ENCODE measurements at places on chromosomes 11 and 22. TPM values are rescaled to one million over a fixed set of nuclear protein-coding genes. Genes with fewer than 3 reads are reported as not detected.

- peak; percentile 94 for DNase-seq
Measured at GRCh38 chr11:77191823-77192495, 63.9 kb downstream of the MYO7A start.

GRCh38 chr11:8773916-8774539, 91.4 kb downstream of the RPL27A start:
- no peak for DNase-seq

DNA sequence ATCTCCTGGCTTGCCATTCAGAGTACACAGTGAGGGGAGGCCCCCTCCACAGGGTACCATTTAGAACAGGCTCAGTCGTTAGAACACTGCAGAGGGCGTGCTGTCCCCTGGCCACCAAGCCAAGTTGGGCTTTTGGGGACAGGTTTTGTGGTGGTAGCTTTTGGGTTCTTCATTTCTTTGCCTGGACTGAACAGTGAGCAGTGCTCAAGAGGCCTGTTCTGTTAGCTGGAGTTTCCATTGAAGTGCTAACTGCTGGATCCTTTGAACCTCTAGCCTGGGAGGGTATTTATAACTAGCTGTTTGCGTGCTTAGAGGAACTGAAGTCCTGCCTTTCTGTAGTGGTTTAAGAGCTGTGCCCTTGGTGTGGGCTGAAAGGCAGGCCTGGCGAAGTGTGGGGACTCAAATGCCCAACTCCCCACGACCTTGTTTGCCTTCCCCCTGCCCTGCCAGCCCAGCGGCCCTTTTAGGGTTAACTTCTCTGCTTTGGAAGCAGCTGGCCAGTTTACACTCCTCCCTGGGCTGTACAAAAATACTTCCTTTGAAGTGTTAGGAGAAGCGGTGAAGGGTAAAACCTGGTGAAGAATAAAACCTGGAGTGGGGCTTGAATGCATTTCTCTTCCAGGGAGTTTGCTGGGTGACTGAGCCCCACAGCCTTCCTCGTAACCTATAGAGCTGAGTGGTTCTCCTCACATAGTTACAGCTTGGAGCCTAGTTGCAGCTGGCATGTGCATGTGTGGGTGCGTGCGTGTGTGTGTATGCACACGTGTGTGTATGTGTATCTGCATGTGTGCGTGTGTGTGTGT, 34.6 kb downstream of the ZNRF3 start:
- peak; percentile 7 for DNase-seq

DNA sequence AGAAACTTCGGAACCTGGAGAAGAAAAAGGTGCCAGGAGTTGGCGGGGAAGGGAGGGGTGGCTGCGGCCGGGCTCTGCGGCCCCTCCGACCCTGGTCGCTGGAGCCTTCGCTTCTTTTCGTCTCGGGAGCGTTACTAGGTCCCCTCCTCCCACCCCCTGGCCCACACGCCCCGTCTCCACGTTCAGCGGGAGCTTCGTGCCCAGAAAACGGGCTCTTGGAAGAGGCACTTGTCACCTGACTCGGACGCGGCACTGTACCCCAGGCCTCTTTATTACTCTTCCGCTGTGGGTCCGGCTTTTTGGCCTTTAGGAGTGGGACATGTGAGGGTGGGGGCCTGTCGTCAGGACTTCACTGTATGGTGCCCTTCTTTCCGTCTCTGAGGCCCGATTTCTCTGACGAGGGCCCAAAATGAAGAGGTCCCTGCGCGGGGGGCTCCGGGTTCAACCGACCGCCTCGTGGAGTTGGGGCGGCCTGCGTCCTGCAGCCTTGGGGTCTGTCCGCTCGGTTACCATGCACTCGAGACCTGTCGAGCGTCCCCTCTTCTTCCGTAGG, 1.2 kb downstream of the CAPRIN1 start:
- no peak for DNase-seq

DNA sequence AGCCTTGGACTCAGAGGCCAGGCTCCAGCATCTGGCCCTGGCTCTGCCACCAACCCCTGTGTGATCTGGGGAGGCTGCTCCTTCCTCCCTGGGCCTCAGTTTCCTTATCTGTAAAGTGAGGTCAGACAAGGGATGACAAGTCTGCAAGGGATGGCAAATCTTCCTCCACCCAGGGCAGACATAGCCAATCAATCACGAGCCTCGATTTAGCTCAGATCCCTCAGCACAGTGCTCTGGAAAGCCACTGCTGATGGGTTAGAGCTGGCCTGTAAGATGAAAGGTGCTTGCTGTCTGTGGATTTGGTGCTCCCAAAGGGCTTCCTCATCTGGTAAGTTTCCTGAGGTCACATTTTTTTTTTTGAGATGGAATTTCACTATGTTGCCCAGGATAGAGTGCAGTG, 20.2 kb downstream of the NPTXR start:
- no peak for DNase-seq

- DNase-seq, result peak; percentile 21
Measured at GRCh38 chr11:119694334-119694733, 34.7 kb downstream of the NECTIN1 start.

DNA sequence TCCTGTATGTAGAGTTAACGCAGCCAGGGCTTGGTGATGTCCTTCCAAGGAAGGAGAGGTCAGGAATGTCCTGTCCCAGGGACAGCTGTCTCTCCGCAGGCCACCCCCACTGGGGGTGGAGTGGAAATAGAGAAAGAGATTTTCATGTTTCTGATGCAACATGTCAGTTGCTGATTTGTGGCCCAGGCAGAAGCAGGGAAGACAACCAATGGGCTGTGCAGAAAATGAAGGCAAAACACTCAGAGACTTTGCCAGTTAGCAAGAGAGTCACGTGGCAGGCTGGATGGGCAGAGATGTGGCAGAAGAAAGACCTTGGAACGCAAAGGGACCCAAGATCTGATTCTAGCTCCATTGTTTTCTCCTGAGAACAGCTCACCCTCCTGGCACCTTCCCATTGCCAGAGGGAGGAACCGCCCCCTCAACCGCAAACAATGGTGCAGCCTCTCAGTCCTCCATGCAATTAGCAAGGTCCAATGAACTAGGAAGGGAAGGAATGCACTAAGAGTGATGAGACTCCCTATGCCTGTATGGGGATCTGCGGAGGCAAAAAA, 71.0 kb downstream of the SYN3 start:
- DNase-seq, result no peak

GRCh38 chr11:61972672-61973475, 5.4 kb upstream of the FTH1 start:
- no peak for DNase-seq

DNA sequence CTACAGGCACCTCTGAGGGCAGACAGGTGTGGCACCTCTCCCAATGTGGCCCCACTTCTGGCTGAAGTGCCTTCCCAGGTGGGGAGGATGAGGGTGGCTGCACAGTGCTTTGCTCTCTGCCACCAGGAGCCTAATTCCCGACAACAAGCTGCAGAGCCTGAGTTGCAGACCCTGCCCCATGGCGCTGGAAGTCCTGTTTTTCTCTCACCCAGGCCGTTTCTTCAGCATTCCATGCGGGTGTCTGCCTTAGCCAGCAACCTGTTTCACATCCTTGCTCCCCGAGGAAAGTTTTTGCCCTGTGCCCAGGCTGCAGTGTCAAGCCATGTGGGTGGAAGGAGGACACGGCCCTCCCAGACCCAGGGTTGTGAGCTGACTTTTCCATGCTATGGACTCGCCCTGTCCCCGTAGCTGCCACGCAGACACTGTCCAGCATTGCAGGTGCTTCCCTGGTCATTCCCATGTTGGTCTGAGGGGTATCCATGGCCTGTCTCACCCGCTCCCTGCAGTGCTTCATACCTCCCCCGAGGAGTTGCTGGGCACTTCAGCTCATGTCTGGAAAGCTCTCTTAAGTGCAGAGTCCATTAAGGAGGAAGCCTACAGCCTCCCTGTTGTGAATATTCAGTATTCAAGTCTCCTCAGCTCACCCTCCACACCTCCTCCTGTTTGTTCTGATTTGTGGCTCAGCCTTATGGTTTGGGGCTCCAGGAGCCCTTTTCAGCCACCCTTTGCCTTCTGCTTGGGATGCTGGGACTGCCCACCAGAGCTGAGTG, 2.9 kb downstream of the DAGLA start:
- DNase-seq, result no peak

DNA sequence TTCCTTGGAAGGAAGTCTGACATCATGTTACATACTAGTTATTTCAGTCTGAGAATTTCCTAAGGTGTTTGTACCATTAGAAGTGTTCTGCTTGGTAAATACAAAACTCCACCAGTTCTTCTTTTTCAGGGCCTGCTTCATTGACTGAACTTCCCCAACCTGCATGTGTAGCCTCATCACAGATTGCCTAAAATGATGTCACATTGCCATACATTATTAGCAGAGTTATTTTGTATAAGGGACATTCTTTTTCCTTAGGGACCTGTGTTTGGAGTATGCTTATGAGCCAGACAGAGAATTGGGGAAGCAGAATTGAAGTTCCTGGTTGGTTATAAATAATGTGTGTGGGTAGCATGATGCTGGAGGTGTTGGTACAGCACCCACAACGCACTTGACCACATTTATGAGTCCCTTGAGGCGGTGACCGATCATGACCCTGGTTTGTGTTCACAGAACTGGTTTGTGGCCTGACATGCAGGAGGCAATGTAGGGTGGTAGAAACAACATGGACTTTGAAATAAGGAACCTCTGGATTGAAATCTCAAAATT, 16.4 kb upstream of the MMP7 start:
- DNase-seq, result no peak

DNA sequence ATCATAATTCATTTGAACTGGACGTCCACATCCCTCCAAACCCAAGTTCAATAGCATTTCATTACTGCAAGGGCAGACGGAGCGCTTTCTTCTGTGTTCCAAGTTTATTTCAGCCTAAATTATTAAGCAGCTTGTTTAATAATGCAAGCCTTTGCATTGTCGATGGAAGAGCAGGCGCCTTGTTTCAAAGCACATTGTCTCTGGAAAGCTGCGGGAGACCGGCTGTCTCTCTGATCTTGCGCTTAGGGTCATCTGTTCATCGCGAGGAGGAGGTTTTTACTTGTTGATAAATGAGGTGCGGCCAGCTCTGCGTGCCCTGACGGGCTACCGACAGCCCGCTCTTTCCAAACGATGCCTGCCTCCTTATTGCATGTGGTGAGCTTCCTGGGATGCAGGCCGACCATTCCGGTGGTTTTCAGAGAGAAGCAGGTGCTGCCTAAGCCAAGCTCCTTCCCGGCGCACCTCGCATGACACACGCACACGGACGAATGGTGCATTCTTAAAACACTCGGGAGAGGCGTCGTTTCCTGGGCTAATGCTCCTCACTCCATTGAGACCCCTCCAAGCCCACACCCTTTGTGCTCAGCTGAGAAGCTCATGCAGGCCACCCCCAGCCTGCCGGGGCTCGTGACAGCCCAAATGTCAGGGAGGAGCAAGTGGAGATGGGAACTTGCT, 456.9 kb downstream of the BRD1 start:
- no peak for DNase-seq

DNA sequence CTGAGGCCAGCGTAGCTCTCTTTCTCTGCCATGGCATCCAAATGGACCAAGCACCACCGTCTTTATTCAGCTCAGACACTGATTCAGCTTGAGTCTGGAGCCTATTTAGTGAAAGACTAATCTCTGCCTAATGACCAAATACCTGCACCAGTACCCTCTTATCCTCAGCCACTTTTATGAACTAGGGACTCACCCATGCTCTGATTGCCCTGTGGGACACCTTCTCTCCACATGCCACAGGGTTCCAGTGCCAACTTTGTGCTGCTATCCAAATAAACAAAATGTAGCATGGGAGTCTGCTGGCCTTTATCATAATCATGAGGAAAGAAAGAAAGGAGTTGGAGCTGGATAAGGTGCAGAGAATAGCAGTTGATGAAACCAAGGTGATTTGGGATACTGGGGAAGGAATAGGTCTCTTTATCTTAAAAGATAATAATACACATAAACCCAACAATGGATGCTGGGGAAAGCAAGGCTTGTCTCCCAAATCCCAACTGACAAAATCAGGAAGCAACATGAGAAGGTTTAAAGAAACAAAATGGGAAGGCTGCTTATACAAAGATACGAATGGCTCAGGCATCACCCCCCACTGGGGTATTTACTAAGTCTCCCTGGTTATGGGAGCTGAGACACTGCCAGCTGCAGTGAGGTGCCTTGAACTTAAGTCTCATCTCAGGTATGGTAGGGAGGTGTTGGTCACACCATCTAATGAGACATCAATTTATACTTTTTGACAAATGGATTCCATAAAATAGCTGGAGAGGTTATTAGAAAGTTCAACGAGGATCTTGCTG, 63.3 kb downstream of the SYT9 start:
- DNase-seq, result no peak

GRCh38 chr11:30364139-30364836, 41.4 kb downstream of the ARL14EP start:
- DNase-seq, result no peak

GRCh38 chr11:70694371-70694770, 296.0 kb downstream of the CTTN start:
- no peak for DNase-seq

GRCh38 chr22:50078761-50079160, 6.5 kb downstream of the MLC1 start:
- no peak for DNase-seq

DNA sequence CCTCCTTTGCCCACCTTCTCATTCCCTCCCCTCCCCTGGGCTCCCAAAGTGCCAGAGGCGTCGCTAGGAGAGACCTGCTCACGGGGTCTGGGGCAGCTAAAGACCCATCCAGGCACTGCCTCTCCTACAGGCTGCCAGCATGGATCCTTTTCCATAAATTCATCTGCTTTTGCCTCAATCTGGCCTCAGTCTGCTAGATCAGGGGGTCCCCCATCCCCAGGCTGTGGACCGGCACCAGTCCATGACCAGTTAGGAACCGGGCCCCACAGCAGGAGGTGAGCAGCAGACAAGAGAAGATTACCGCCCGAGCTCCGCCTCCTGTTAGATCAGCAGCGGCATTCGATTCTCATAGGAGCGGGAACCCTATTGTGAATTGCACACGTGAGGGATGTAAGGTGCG, 12.3 kb downstream of the LTO1 start:
- DNase-seq, result no peak

- DNase-seq, result no peak
Measured at GRCh38 chr11:96658436-96658835, 268.6 kb downstream of the JRKL start.

The LDHAL6A gene
- not detected for polyA plus RNA-seq

The CECR2 gene
- 0.06 TPM for polyA plus RNA-seq

The OR8D1 gene
- polyA plus RNA-seq, result not detected

The PKDREJ gene
- not detected for polyA plus RNA-seq

The GRM5 gene
- 0.01 TPM for polyA plus RNA-seq

The KCNK4 gene
- polyA plus RNA-seq, result 0.12 TPM

The GRAP2 gene
- not detected for polyA plus RNA-seq

The HTR3B gene
- not detected for polyA plus RNA-seq

The ZC3H12C gene
- 3.2 TPM for polyA plus RNA-seq

The SYT7 gene
- polyA plus RNA-seq, result 0.78 TPM

The TRPM5 gene
- polyA plus RNA-seq, result not detected

The MRGPRE gene
- polyA plus RNA-seq, result not detected

The XKR3 gene
- not detected for polyA plus RNA-seq

Data from A549 (cell line).